Ascending aorta (tissue), 2 donors: ENCODE measurements at places on chromosomes 5 and 9.

DNA sequence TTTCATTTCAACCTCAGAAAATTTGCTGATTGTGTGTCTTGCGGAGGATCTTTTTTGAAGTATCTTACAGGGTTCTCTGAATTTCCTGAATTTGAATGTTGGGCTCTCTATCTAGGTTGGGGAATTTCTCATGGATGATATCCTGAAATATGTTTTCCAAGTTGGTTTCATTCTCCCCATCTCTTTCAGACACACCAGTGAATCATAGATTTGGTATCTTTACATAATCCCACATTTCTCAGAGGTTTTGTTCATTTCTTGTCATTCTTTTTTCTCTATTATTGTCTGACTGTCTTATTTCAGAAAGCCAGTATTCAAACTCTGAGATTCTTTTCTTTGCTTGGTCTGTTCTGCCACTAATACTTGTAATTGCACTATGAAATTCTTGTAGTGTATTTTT, 456.9 kb downstream of the PRELID2 start:
- H3K27me3 ChIP-seq, result no peaks in the 10 kb centered on the region
- H3K4me1 ChIP-seq, result no peaks in the 10 kb centered on the region
- no peaks in the 10 kb centered on the region for H3K36me3 ChIP-seq
- no peak overlapping the region for H3K4me3 ChIP-seq

- no peak for DNase-seq
- H3K4me1 ChIP-seq, result no peaks in the 10 kb centered on the region
- H3K4me3 ChIP-seq, result no peak overlapping the region
Measured at GRCh38 chr9:89808076-89808755, 203.4 kb downstream of the GADD45G start.

DNA sequence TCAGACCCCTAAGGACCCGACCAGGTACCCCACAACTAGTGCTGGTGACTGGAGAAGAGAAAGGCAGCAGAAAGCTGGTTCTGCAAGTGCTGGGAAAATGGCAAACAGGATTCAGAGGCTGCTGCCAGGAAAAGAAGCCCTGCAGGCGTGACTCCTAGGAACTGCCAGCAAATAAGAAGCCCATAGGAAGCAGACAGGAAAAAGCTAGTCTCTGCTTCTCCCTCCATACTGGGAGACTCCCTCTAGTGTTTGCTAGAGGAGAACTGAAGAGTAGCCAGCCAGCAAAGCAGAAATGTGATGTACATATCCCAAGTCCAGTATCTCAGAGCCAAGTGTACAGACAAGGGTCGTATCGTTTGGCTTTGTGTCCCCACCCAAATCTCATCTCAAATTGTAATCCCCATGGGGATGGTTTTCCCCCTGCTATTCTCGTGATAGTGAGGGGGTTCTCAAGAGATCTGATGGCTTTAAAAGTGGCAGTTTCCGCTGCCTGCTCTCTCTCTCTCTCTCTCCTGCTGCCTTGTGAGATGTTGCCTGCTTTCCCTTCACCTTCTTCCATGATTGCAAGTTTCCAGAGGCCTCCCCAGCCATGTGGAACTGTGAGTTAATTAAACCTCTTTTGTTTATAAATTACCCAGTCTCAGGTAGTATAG, 38.1 kb upstream of the TUSC1 start:
- no peak overlapping the region for H3K27ac ChIP-seq
- no peak overlapping the region for H3K4me3 ChIP-seq
- no peaks in the 10 kb centered on the region for H3K36me3 ChIP-seq
- no peaks in the 10 kb centered on the region for H3K27me3 ChIP-seq
- no peak for DNase-seq

DNA sequence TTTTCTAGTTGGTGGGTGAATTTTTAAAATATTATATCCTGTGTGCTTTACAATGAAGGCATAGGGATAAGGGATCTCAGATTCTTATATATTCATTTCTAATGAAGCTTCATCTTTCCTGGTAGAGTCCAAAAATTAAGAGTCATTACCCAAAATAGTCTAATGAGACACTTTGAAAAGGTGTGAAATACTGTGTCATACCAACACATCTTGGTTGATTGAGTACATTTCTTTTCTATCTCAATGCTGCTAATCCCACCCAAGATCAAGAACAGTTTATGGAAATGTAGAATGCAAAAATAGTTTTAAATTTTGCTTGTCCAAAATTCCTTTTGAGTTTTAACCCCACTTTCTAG, 7.4 kb downstream of the EBF1 start:
- H3K27me3 ChIP-seq, result no peaks in the 10 kb centered on the region
- no peaks in the 10 kb centered on the region for H3K36me3 ChIP-seq
- no peak for DNase-seq
- H3K4me3 ChIP-seq, result no peak overlapping the region

GRCh38 chr9:77997611-77998284, 33.9 kb downstream of the GNAQ start:
- peaks cover 6% of the 10 kb centered on the region for H3K4me1 ChIP-seq
- no peak overlapping the region for H3K4me3 ChIP-seq
- no peaks in the 10 kb centered on the region for H3K36me3 ChIP-seq
- H3K27me3 ChIP-seq, result no peaks in the 10 kb centered on the region

- no peaks in the 10 kb centered on the region for H3K36me3 ChIP-seq
- H3K4me1 ChIP-seq, result no peaks in the 10 kb centered on the region
- H3K4me3 ChIP-seq, result no peak overlapping the region
- no peak for DNase-seq
Measured at GRCh38 chr9:117868594-117868993, 164.4 kb downstream of the TLR4 start.

DNA sequence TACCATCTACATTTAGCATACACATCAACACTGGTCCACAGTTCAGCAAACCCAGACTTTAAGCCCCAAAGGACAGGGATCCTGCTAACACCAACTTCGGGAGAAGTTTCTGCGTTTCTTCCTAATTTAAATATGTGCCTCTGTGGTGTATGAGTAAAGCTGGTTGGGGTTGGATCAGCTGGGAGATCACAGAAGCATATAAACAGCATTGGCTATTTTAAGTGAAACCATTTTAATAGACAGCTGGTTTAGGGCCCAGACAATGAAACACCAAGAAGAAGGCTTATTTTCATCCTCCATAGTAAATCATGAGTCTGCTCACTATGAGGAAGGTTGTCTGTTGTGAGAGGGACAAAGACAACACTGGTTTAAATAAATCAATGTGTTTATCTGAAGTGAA, 11.3 kb downstream of the EBF1 start:
- H3K4me1 ChIP-seq, result peaks cover 24% of the 10 kb centered on the region
- no peak overlapping the region for H3K4me3 ChIP-seq
- peaks cover 14% of the 10 kb centered on the region for H3K36me3 ChIP-seq
- no peak for DNase-seq
